ENCODE measurements at places on chromosomes 13 and 19.

GRCh38 chr19:51364200-51365106, 1.7 kb downstream of the ETFB start:
- no peak for DNase-seq

GRCh38 chr13:69999875-70000274, 107.8 kb upstream of the ATXN8OS start:
- no peak for DNase-seq

DNA sequence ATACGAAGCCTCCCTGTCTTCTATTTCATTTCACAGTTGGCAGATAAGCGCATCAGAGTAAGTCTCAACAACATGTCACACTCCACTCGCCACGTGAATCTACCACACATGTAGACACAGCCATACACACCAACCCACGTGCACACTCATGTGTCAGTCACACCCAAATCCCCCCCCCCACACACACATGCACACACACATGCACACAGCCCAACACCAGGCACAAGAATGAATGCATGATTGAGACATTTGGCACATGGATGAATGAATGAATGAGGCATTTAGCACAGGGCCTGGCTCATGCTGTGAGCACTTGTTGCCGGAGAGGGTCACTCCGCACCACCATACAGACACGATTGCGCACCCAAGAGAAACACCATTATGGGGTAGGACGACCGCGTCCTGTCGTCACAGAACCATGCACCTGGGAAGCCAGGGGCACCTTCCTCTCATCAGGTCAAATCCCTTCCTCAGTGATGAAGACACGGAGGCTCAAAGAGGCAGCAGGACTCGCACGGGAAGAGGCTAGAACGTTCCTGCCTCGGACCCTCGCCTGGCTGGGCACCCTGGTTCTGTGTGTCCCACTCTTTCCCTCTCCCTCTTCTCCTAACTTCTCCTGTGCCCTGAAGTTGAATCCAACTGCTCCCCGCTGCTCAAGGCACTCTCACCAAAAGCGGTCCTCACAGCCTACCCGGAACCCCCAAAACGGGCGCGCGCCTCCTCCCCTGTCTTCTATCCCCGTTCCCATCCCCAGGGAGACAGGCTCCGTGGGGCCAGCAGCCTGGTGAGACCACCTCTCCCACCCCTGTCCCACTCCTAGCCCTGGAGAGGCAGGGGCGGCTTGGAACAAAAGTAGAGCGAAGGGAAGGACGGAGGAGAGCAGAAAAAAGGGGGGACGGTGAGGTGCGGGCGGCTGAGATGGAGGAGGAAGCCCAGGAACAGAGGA, 1.3 kb downstream of the MEIS3 start:
- DNase-seq: no peak

DNA sequence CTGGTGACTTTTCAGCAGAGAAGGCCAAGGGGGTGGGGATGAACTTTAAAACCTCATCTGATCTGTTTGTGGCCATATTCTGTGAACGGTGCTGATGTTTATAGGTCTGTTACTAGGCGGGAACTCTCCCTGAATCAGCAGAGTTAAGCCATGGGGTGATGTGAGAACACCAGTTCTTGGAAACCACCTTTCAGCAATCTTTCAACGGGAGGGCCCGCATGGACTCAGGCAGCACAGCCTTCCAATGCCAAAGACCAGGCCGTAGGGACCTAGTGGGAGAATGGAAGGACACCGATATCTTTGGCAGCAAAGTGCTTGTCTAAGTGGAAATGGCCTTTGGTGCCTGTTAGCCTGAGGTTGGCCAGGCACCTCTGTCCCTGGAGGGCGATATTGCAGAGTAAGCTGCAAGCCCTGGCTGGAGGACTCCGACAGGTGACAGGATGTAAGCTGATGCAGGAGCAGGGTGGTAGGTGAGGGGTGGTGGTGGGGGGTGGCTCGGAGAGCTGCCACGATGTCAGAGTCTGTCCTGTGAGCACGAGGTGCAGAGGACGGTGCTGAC, 57.0 kb downstream of the ERCC5 start:
- no peak for DNase-seq

DNA sequence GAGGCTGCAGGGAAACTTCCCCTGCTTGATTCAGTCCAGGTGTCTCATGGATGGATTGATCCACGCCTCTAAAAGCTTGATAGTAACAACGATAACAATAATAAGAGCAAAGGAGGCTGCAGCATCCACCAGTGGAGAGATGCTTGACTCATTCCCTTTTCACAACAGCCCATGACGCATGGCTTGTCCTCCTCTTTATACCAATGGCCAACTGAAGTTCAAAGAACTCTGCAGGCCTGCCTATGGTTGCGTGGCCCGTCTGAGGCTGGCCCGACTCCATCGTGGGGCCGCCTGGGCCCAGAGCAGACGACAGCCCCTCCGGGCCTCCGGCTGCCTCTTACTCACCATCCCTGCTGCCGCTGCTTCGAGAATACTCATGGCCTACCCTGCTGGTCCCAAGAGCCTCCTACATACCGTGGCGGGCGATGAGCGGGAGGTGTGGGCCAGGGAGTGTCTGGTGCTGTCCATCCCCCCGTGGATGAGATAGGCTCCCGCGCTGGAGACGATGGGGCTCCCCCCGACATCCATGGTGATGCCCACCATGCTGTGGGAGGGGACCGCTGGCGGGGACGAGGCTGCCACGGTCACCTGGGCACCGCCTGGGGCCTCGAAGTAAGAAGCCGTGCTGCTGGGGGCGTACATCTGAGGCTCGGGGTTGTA, 61.8 kb upstream of the RANBP3 start:
- no peak for DNase-seq

DNA sequence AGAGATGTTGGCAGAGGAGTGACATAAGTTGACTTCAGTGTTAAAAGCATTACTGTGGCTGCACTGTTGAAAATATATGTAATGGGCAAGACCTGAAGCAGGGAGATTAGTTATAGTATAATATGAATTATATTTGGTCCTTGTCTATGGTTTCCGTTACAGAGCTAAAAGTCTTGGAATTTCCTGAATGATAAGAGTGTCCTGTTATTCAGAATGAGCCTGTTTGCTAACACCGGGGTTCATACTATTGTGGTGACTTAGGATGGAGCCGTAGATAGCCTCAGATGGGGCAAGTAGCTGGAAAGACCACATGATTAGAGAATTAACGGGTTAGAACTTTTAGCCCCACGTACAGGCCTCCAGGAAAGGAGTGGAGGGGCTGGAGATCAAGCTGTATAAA, 5.7 kb downstream of the USPL1 start:
- DNase-seq: no peak

DNA sequence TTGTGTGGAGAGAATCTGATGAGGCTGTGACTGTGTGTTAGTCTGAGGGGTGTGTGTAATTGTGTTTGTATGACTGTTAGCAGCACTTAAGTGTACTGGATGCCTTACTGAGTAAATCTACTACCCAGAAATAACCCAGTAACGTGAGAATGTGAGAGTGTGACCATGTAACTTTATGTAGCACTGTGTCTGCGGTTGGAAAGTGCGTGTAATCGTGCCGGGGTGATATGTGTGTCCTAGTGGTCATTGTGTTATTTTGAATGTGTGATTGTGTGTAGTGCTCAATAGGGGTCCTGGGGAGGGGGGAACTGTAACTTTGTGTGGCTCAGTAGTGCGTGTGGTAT, 550 bp downstream of the ZNF383 start:
- no peak for DNase-seq

GRCh38 chr19:30871979-30872378, 477.3 kb downstream of the TSHZ3 start:
- DNase-seq: no peak

GRCh38 chr19:51508059-51508733, 6.6 kb upstream of the SIGLEC12 start:
- DNase-seq: no peak

DNA sequence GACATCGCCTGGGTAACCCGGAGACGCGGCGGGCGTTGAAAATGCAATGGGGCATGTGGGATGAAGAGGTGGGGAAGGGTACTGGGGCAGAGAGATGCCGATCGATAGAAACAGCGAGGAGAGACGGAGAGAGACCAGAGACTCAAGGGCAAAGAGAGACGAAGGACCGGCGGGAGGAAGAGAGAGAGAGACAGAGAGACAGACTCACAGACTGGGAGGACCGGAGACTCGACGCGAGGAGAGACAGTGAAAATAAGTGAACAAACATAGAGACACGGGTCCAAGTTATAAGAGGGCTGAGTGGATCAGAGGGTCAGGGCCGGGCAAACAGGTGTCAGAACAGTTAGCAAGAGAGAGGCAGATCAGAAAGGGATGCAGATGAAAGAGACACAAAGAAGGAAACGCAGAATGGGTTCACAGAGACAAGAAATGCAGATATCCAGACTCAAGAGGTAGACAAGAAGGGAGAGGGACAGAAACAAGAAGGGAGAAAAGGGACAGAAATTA, 576 bp upstream of the MZF1 start:
- DNase-seq: no peak

DNA sequence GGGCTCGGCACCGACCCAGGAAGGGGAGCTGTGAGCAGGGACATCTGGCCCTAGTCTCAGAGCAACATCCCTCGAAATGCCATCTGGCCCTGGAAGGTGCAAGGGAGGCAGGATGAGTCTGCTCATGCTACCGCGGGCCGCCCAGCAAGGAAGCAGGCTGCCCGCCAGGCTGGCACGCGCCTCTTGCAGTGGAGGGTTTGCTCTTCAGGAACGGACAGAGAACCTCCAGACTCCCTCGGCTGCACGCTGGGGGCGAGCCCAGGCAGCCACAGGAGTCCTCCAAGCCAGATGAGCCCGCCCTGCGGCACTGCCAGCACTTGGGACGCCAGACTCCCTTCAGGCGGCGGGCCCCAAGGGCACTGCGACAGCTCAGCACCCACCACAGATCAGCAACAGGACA, 10.1 kb upstream of the ATP8B3 start:
- no peak for DNase-seq

DNA sequence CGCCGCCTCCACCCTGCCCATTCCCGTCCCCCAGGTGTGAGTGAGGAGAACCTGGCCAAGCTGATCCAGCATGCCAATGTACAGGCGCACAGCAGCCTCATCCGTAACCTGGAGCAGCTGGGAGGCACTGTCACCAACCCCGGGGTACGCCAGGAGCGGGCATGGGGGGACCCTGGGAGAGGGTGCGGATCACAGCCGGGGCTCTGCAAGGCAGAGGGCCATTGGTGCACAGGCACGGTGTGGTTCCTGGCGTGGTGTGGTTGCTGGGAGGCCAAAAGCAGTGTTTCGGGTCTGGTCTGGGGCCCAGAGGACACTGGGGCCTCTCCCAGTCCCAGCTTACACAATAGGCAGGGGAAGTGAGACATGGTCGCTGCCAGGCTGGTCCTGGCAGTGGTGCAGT, 8.3 kb downstream of the STXBP2 start:
- DNase-seq: no peak

- no peak for DNase-seq
Observed at GRCh38 chr19:58570770-58571574, 2.2 kb downstream of the MZF1 start.

GRCh38 chr19:16328824-16329482, 4.3 kb downstream of the KLF2 start:
- DNase-seq: peak; percentile 62

DNA sequence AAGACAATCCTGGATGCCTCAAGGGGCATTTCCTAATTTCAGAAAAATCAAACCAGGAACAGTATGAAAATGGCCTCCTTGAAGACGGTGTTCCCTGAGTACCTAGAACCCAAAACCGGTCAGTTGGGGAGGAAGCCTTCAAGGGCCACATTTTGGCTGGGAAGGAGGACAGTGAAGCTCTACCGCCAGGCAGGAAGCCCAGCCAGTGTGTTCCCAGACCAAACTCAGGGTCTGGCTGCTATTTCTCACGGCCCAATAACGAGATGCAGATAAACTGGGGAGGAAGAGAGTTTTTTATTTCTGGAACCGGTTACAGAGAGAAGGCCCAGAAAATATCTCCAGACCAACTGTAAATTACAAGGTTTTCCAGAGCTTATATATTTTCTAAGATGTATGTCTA, 24.3 kb upstream of the CEACAM21 start:
- DNase-seq: no peak

- DNase-seq: no peak
Observed at GRCh38 chr19:31319465-31319864, 29.8 kb downstream of the TSHZ3 start.

GRCh38 chr13:110186231-110186855, 120.6 kb downstream of the COL4A1 start:
- no peak for DNase-seq

- DNase-seq: no peak
Observed at GRCh38 chr13:65472336-65472735, 1757.8 kb downstream of the PCDH9 start.

- DNase-seq: no peak
Observed at GRCh38 chr13:102657630-102658029, 37.2 kb downstream of the METTL21C start.

DNA sequence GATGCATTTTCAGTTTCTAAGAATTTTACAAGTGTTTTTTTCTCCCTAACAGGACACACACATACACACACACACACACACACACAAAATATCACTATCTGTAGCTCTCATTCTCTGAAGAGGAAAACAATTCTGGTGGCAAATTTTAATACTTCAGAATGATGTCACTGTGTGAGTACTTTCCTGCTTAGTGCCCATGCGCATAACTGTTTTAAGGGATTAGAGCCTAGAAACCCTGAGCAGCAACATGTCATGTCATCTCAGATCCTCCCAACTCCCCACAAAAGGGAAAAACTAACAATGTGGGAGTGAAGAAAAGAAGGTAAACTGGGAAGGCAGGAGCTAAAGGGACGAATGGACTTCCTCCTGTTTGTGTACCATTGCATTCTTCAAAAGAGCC, 401.2 kb downstream of the SPRY2 start:
- no peak for DNase-seq

DNA sequence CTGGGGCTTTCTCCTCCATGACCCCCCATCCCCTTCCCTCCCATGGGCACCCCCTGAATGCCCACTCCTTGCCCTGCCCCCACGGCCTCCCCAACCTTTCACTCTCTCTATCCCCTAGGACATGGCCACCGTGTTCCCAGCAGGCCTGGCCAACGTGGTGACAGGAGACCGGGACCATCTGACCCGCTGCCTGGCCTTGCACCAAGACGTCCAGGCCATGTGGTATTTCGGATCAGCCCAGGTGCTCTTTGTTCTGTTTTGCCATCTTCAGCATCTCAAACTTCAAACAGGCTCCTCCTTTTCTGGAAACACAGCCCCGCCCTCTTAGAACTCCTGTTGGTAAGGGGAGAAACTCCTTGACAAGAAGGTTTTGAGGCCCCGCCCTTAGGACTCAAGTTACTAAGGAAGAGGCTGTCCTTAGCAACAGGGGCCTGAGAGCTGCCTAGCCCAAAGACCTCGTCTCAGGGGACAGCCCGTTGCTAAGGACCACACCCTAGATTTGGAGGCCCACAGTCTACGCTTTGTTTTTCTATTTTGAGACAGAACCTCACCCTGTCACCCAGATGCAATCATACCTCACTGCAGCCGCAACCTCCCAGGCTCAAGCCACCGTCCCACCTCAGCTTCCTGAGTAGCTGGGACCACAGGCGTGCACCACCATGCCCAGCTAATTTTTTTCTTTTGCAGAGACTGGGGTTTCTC, 5.1 kb upstream of the FLT3LG start:
- DNase-seq: peak; percentile 84

GRCh38 chr19:42115219-42115618, 17.0 kb downstream of the POU2F2 start:
- DNase-seq: no peak
